NCI-H345 (cell line): ENCODE measurements at places on chromosomes 16 and 17.

- DNase-seq = no peak
These were observed 8.2 kb downstream of the SPAG7 start for GRCh38 chr17:4959261-4959965.

DNA sequence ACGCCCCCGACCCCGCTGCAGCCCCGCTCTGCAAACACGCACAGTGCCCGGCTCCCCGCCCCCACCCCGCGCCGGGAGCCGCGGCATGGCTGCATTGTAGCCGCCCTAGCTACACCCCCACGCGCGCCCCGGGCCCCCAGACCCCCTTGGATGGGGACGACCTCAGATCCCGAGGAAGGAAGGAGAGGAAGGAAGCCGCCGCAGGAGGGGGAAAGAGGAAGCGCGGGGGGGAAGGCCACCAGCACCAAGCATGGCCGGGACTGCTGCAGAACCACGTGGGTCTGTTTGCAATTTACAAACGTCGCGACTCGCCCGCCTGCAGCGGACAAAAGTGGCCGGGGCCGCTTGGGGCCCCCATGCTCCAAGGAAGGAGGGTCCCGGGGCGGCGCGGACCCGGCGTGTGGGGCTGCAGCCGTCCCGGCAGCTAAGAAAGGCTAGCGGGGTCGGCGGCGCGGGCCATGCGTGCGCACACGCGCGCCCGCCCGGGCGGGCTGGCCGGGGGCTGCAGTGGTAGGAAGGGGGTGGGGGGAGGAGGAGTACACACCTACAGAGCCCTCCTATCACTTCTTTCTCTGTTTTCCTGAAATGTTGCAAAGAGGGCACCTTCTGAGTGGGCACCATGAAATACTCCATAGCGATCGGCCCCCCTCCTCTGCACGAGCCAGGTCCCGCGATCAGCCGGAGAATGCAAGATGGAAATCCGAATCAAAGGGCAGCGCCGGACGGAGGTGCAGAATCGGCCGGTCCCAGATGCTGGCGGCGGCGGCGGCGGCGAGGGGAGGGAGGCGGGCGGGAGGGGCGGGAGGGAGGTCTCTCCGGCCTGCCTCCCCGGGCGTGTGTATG lies 488 bp downstream of the TFAP4 start:
- DNase-seq = peak; percentile 52

DNA sequence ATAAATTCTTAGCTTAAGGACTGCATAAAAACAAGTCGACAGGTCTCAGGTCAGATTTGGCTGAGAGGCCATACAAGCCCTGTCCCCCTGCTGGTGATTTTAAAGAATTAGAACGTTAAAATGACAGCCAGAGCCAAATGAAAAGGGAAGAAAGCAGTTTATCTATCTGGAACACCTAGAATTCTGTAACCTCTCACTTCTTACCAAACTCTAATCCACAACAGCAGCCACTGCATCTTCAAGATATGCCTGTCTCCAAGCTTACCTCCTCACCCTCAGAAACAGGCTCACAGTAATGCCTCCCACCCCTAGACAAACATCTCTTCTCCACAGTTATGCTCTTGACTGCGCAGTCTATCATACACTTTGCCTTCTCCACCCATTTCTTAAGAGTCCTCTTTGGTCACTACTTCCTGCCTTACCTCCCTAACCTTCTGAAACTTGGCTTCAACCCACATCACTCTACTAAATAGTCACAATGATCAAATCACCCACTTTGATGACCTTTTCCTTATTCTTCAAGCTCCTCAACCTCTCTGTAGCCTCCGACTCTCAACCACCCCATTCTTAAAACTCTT lies 14.2 kb downstream of the ANKFY1 start:
- no peak for DNase-seq

DNA sequence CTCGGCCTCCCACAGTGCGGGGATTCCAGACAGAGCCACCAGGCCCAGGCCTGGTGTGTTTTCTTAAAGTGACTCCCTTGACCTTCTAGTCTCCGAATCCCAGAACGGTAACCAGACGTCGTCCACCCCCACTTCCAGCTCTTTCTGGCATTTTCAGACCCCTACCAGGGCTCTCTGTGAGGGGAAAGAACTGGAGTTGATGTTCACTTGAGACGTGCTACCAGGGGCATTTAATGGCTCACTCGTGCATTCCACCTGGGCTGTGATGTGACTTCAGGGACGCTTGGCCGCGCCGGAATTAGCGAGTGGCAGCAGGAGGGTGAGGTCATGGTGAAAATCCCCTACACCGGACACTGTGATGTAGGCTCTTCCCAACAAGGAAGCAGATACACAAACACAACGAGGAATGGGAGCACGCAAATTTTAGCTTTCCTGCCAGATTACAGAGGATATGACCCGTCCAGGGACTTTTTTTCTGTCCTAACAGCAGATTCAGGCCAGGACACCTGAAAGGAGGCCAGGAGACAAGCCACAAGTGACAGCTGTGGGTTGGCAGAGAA lies 1.1 kb upstream of the GNA13 start:
- DNase-seq = no peak
